KG1 (cell line): ENCODE measurements at places on chromosomes 3 and 15.

- DNase-seq = no peak
Observed at GRCh38 chr3:66150977-66151376, 69.8 kb upstream of the SLC25A26 start.

GRCh38 chr3:59809016-59809415 lies 759.2 kb upstream of the CFAP20DC start:
- DNase-seq = no peak

DNA sequence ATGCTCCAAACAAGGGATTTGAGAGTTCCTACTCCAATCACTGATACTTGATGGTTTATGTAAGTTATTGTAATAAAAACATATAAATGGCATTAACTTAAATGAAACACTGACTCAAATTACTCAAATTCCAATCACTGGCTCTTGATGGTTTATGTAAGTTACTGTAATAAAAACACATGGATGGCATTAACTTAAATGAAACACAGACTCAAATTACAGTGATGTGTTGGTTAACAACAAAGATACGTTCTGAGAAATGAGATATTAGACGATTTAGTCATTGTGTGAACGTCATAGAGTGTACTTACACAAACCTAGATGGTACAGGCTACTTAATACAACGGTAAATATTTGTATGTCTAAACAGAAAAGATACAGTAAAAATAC lies 6.6 kb downstream of the MOBP start:
- no peak for DNase-seq

- DNase-seq = no peak
Observed at GRCh38 chr3:112894258-112894657, 47.6 kb upstream of the CD200R1L start.

GRCh38 chr3:52205727-52206372 lies 7.9 kb downstream of the ALAS1 start:
- no peak for DNase-seq
